ENCODE measurements at places on chromosomes 16 and 17. TPM values are rescaled to one million over a fixed set of nuclear protein-coding genes. Genes with fewer than 3 reads are reported as not detected.

Gene TBC1D3K
- not detected for total RNA-seq

Gene ACE
- 12.8 TPM for total RNA-seq

Gene CD300LB
- not detected for total RNA-seq

Gene SPATA22
- total RNA-seq = 1.3 TPM

Gene CBLN1
- total RNA-seq = not detected

Gene KRT32
- total RNA-seq = not detected

DNA sequence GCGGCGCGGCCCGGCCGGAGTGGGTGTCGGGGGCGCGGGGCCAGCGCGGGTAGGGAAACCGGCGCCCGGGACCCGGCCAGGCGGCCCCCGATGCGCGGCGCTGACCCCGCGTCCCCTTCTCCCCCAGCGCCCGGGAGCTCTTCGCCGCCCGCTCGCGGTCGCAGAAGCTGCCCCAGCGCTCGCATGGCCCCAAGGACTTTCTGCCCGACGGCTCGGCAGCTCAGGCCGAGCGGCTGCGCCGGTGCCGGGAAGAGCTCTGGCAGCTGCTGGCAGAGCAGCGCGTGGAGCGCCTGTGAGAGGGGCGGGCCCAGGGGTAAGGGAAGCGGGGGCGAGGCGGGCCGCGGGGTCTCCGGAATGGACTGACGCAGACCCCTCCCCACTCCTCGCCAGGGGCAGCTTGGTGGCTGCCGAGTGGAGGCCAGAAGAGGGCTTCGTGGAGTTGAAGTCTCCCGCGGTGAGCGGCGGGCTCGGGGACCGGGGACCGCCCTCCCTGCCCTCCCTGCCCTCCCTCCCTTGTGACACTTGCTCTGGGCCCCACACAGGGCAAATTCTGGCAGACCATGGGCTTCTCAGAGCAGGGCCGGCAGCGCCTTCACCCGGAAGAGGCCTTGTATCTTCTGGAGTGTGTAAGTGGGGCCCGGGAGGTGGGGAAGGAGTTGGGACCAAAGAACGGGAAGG is 430 bp downstream of the TSEN54 start:
- H3K36me3 ChIP-seq = peaks cover 30% of the 10 kb centered on the region
- H3K4me1 ChIP-seq = peaks cover 47% of the 10 kb centered on the region
- H3K4me3 ChIP-seq = peak overlapping the region; percentile 66
- DNase-seq = no peak
- H3K27me3 ChIP-seq = no peaks in the 10 kb centered on the region
- H3K27ac ChIP-seq = peak overlapping the region; percentile 59

- H3K36me3 ChIP-seq = no peaks in the 10 kb centered on the region
- no peaks in the 10 kb centered on the region for H3K4me1 ChIP-seq
- no peak overlapping the region for H3K4me3 ChIP-seq
- DNase-seq = no peak
Observed at GRCh38 chr17:58968426-58969061, 138.1 kb downstream of the TRIM37 start.

- no peaks in the 10 kb centered on the region for H3K36me3 ChIP-seq
- no peak overlapping the region for H3K27ac ChIP-seq
- no peaks in the 10 kb centered on the region for H3K27me3 ChIP-seq
- H3K4me3 ChIP-seq = no peak overlapping the region
- DNase-seq = no peak
Observed at GRCh38 chr17:13350466-13350865, 251.3 kb downstream of the HS3ST3A1 start.

GRCh38 chr16:578870-579405 is 9.2 kb downstream of the PIGQ start:
- H3K27ac ChIP-seq = no peak overlapping the region
- peak; percentile 39 for DNase-seq
- no peaks in the 10 kb centered on the region for H3K4me1 ChIP-seq
- peaks cover under 1% of the 10 kb centered on the region for H3K36me3 ChIP-seq
- H3K4me3 ChIP-seq = no peak overlapping the region

DNA sequence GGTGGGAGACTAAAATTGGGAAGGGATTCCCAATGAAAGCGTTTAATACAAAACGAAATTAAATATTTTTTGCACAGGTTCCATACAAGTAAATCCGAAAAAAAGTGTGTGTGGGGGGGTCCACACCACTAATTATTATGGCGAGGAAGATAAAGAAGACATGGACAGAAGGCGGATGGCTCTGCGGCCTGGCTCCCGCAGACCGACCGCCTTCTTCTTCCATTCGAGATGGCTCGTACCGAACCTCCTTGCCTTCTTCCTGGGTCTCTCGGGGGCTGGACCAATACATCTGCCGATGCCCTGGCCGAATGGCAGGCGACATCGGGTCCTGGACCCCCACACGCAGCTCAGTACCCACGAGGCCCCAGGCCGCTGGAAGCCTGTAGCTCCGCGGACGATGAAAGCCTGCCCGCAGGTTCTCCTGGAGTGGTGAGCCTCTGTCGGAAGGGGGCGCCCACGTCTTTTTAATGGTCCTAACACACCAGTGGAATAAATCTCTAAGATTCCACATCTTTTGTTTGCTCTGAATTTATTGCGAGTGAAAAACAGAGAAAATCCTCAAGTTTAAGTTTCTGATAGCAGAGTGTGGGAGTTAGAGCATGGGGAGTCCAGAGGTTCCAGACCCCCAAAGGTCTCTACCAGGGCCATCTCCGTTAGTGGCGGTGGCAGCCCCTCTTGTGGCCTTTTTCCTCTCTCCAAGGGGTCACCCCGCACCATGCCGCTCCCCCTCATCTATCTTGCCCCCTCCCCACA is 1.4 kb downstream of the PRAC2 start:
- no peak overlapping the region for H3K27ac ChIP-seq
- no peak overlapping the region for H3K4me3 ChIP-seq
- no peaks in the 10 kb centered on the region for H3K36me3 ChIP-seq
- H3K27me3 ChIP-seq = peaks cover 28% of the 10 kb centered on the region
- peaks cover 4% of the 10 kb centered on the region for H3K4me1 ChIP-seq

DNA sequence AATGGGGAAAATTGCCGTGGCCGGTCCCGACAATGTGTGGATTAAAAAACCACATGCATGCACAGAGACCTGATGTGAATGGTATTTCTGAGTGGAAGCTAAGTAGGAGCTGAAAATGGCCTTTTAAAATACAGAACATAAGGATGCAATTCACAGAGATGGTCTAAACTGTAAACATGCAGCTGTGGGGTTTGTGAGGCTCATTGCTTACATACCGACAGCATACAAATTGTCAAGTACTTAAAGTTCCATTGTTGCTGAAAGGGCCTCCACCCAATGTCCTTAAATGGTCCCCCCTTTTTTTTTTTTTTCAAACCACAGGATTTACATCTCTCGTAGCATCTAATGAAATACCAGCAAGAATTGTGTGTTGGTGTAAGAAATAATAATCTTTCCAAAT is 523.2 kb downstream of the MAF start:
- H3K27ac ChIP-seq = no peak overlapping the region
- no peak for DNase-seq
- H3K27me3 ChIP-seq = no peaks in the 10 kb centered on the region
- no peaks in the 10 kb centered on the region for H3K36me3 ChIP-seq

DNA sequence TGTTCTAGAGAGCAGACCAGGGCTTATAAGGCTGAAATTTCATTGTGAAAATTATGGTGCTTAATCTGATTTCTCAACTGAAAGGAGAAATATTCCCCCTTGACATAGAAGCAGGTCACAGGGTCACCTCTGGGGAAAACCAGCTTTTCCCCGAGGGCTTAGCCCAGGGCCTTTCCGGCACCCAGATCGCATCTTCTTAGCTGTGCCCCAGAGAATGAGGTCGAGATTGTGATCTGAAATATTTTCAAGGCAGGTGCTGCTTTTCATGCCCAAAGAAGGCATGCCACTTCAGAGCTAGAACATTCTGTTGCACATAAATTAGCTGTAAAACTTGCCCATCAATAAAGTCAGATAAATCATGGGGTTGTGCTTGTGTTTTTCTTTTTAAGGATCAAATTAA is 25.4 kb upstream of the ARHGAP17 start:
- H3K27me3 ChIP-seq = no peaks in the 10 kb centered on the region
- no peaks in the 10 kb centered on the region for H3K4me1 ChIP-seq
- no peaks in the 10 kb centered on the region for H3K36me3 ChIP-seq

- DNase-seq = no peak
- no peaks in the 10 kb centered on the region for H3K4me1 ChIP-seq
- peaks cover 94% of the 10 kb centered on the region for H3K36me3 ChIP-seq
- H3K4me3 ChIP-seq = no peak overlapping the region
Observed at GRCh38 chr17:56897646-56898424, 16.0 kb downstream of the TRIM25 start.

GRCh38 chr17:20611309-20611708 is 31.8 kb downstream of the CDRT15L2 start:
- no peaks in the 10 kb centered on the region for H3K36me3 ChIP-seq
- H3K27me3 ChIP-seq = peaks cover 8% of the 10 kb centered on the region
- DNase-seq = no peak
- no peak overlapping the region for H3K27ac ChIP-seq
- no peaks in the 10 kb centered on the region for H3K4me1 ChIP-seq

GRCh38 chr16:85269165-85269564 is 156.9 kb upstream of the CIBAR2 start:
- no peak for DNase-seq
- no peaks in the 10 kb centered on the region for H3K4me1 ChIP-seq
- no peaks in the 10 kb centered on the region for H3K36me3 ChIP-seq
- H3K27me3 ChIP-seq = peaks cover 40% of the 10 kb centered on the region
- no peak overlapping the region for H3K4me3 ChIP-seq

- no peak for DNase-seq
- no peak overlapping the region for H3K4me3 ChIP-seq
- peaks cover 23% of the 10 kb centered on the region for H3K4me1 ChIP-seq
- no peaks in the 10 kb centered on the region for H3K36me3 ChIP-seq
- H3K27ac ChIP-seq = no peak overlapping the region
Observed at GRCh38 chr17:10059684-10060211, 138.7 kb downstream of the GAS7 start.

- H3K4me3 ChIP-seq = no peak overlapping the region
- no peak for DNase-seq
- peaks cover 15% of the 10 kb centered on the region for H3K27me3 ChIP-seq
- no peaks in the 10 kb centered on the region for H3K36me3 ChIP-seq
Observed at GRCh38 chr17:9958586-9959281, 53.7 kb upstream of the RCVRN start.

DNA sequence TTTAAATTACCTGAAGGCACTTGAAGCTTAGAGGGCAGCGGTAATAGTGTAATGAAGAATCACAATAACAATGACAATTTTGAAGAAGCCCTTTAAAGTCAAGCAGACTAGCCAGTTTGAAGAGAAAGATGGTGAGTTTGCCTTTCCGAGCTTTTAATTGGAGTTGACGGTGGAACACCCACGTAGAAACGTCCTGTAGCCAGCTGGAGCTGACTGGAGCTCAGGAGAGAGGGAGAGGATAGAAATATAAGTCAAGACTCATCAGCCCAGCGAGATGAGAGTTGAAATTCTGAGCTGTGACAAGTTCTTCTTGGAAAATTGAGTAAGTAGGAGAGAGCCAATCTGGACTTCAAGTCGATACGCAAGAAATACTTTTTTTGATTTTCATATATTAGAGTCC is 91.7 kb upstream of the CACNG3 start:
- H3K27ac ChIP-seq = no peak overlapping the region
- H3K27me3 ChIP-seq = no peaks in the 10 kb centered on the region
- DNase-seq = no peak
- H3K36me3 ChIP-seq = peaks cover 22% of the 10 kb centered on the region
- H3K4me1 ChIP-seq = no peaks in the 10 kb centered on the region

- H3K36me3 ChIP-seq = no peaks in the 10 kb centered on the region
- no peak overlapping the region for H3K27ac ChIP-seq
- peaks cover 33% of the 10 kb centered on the region for H3K4me1 ChIP-seq
- DNase-seq = no peak
- H3K4me3 ChIP-seq = no peak overlapping the region
Observed at GRCh38 chr16:84753412-84754326, 53.9 kb downstream of the USP10 start.

GRCh38 chr17:2655546-2655945 is 56.0 kb downstream of the CLUH start:
- peaks cover 17% of the 10 kb centered on the region for H3K4me1 ChIP-seq
- H3K4me3 ChIP-seq = no peak overlapping the region
- H3K36me3 ChIP-seq = no peaks in the 10 kb centered on the region

- no peak for DNase-seq
- H3K4me3 ChIP-seq = no peak overlapping the region
- H3K27ac ChIP-seq = no peak overlapping the region
- H3K27me3 ChIP-seq = no peaks in the 10 kb centered on the region
Observed at GRCh38 chr16:73792199-73793020, 504.2 kb upstream of the PSMD7 start.

DNA sequence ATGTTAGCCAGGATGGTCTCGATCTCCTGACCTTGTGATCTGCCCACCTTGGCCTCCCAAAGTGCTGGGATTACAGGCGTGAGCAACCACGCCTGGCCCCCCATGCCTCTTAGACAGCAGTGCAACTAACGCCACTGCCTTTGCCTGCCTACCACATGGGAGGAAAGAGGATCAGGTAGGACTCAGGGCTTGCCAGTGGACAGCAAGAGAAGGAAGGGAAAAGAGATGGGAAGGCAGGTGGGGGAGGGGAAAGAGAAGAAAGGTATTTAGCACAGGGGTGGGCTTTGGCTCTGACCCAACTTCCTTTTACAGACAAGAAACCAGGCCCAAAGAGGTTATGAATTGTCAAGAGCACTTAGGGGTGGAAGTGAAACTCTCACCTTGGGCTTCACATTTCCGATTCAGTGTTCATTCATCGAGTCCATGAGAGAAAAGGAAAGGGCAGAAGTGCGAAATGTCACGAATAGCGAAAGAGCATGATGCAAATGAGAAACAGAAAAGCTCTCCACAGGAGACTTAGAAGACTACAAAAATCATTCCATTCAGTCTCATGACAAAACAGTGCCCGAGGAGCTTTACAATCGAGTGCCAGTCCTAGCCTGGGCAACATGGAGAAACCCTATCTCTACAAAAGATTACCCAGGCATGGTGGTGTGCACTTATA is 36.4 kb downstream of the CDK5R1 start:
- no peak for DNase-seq
- H3K4me1 ChIP-seq = peaks cover 68% of the 10 kb centered on the region
- no peak overlapping the region for H3K4me3 ChIP-seq
- no peaks in the 10 kb centered on the region for H3K36me3 ChIP-seq

DNA sequence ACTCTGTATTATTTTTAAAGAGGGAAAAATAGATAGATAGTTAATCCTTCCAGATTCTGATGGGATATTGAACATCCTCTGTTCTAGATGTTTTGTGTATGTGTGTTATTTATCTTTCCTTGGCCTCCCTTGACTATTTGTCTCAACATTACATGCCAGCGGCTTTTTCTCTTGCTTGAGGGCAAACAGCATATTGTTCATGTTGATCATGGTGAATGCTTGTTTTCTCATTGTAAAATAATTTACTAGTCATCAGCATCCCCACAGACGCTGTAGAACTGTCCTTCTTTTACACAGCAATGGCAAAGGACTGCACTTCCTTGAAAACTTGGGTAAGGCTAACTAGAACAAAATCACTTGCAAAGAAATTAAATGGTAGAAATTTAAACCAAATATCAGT is 1376.4 kb upstream of the GOT2 start:
- no peak overlapping the region for H3K4me3 ChIP-seq
- H3K27ac ChIP-seq = no peak overlapping the region
- no peaks in the 10 kb centered on the region for H3K27me3 ChIP-seq

DNA sequence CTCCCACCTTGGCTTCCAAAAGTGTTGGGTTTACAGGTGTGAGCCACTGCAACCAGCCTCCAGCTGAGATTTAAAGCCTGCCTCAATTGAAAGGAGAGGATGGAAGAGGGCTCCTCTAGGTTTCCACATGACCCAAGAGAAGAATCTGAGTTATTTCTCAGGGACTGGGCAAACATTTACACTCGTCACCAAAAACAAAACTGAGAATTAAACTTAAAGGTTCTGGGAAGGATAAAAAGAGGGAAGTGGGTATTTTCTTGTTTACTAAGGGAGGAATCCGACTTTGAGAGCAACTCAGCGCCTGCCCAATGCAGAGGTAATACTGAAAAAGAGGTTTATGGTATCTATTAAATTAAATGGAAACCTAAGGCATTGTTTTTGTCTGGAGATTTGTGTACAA is 13.3 kb downstream of the HOXB1 start:
- H3K4me1 ChIP-seq = peaks cover 6% of the 10 kb centered on the region
- H3K27ac ChIP-seq = no peak overlapping the region
- no peaks in the 10 kb centered on the region for H3K36me3 ChIP-seq
- DNase-seq = no peak

Data from T-cell (primary cell).